ENCODE measurements at places on chromosomes 16 and 17. TPM values are rescaled to one million over a fixed set of nuclear protein-coding genes. Genes with fewer than 3 reads are reported as not detected.

GRCh38 chr17:48055531-48056245 is 7.5 kb downstream of the NFE2L1 start:
- DNase-seq = no peak

DNA sequence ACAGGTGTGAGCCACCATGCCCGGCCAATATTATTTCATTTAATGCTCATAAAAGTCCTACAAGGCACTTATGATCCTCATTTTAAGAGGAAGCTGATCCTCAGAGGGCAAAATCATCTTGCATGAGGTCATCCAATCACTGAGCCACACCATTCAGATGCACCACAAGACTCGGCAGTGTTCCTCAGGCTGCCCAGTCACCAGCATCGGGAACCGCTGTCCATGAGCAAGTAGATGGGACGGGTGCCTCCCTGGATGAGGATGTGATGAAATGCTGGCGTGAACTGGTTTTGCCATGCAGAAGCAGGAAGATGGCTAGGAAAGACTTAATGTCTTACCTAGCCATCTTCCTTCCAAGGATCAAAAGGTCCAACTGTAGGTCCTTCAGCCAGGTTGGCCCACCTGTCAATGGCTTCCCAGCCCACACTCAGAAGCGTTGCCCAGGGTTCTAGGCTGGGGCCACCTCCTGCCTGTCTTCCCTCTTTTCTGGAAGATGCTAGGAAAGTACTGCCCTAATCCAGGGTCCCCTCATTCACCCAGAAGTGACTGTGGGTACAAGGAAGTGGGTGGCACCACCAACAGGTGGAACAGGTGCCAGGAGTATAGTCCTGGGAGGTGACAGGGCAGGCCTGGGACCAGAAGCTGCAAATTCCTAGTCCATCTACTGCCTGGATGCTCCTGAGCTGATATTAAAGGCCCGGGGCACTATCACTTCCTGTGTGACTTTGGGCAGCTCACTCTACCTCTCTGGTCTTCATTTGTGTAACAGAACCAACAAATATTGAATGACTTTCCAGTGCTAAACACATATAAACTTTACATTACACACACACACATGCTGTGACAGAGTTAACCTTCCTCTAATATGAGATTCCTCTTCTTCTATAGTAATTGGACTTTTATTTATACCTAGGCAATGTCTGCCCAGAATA is 32.2 kb upstream of the CRYBA1 start:
- DNase-seq = no peak

DNA sequence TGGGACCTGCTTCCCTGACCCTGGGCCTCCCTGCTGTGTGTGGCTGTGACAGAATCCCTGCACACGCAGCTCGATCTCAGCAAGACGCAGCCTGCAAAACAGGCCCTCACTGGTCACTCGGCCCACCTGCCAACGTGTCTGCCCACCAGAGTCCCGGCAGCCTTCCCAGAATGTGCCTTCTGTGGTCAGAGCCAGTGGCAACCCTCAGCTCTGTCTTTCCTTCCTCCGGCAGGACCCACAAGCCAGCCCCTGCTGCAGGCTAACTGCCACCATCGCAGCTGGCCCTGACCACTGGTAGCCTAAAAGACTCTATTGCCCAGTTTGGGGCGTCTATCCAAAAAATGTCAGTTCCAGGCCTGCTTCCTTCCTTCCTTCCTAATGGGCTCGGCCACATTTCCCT is 83.2 kb downstream of the LITAF start:
- DNase-seq = no peak

DNA sequence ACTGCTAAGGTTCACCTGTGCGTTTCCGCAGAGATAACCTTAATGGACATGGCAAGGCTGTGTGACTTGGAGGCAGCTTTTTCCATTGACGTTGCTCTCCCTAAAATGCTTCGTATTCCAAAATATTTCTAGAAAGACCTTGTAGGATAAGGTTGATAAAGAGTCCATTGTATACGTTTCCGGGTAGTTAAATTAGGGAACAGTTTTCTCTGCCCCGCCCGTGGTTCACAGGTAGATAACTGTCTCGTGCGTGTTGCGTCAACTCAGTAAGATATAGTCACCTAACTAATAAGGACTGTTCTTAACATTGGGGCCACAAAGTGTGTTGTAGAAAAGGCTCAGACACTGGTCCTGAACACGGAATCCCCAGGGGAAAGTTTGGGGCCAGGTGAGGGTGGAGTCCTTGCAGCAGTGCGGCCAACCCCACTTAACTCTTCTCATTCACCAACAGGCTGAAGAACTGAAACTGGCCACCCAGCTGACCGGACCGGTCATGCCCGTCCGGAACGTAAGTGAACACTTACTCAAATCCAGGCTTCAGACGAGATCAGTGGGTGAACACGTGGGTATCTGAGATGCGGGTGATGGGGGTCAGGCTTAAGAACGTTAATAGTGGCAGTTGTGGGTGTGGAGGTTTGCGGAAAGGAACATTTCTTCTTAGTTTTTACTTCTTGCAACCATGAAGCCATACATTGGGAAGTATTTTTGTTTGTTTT is 1.6 kb downstream of the RPL13 start:
- DNase-seq = no peak

DNA sequence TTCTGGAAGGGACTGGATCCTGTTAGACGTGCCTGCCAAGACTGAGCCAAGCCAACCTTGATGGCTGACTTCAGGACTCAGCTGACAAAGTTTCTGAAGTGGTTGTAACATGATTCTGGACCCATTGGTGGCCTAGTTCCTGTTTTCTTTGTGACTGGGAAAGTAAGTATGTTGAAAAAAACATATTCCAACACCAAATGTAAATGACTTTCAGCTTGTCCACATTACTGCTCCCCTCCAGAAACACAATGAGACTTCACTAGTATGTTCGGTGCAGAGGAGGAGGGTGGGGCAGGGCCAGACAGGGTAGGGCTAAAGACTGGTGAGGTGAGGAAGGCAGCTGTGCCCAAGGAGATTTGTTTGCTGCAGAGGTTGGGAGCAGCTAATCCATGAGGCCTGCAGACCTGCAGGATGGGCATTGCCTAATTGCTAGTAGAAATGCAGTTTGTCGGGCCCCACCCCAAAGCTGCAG is 26.4 kb downstream of the NMT1 start:
- DNase-seq = no peak

GRCh38 chr17:48483471-48484131 is 47.2 kb downstream of the HOXB1 start:
- no peak for DNase-seq

- no peak for DNase-seq
Observed at GRCh38 chr17:44989552-44990138, 21.5 kb upstream of the C1QL1 start.

DNA sequence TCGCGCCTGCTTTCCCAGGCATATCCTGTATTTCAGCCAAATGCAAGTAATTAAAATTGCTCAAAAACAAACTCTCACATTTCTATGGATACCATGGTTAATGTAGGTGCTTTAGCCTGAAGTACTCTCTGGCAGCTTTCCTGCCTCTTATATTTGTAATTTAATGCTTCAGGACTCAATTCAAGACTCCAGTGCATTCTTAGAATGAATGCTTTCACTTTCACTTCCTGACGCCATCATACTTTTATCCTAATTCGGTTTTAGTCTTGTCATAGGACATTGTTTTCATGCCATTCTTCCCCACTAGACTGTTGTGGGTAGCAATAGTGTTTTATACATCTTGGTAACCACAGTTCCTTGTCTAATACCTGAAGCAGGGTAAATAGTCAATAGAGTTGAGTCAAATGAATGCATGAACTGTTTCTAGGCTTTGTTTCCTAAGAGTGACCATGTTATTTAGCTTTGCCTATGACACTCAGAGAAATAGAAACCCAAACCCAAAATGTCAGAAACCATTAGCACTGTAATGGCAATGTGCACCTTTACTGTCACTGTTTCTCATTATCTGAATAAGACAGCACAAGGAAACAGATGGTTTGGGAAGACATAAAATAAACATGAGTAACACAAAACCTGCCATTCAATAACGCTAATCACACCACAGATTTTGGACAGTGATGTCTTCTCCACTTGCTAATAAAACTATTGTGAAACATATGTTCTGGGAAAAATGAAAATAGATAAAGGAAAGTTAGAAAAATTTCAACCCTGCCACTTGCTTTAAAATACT is 705.5 kb downstream of the CDH11 start:
- no peak for DNase-seq

DNA sequence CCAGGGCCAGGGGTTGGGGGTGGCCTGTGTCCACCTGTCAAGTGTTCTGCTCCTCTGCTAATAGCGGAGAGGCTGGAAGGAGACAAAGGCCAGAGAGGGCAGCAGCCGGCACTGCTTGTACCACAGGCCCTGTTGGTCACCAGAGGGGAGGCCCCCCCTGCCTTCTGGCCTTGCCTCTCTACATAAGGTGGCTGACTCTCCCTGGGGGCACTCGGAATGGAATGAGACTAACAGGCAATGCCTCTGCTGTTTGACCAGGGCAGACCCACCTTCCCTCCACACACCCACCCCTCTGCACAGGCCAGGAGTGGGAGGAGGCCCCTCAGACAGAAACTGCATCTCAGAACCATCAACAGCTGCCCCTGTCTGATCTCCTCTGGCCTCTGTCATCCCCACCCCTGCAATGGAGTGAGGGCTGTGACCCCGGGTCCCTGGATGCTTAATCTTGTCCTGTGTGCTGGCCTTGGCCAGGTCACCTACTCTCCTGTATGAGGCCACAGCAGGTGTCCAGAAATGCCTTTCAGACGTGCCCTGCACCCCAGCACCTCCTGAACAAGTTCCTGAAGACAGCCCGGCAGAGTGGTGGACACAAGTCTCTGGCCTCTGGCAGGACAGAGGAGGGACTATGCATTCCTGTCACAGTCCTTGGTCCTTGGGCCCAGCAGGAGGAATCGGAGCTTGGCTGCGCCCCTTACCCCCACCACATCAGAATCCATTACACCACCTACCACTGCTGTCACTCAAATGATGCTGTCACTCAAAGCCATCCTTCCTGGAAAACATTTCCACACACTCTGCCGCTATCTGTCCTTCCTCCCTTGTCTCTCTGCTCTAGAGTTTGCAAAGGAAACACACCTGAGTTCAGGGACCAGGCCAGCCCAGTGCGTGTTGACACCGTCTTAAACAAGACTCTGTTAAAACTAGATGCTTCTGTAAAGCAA is 107.5 kb upstream of the ZNF750 start:
- DNase-seq = no peak

DNA sequence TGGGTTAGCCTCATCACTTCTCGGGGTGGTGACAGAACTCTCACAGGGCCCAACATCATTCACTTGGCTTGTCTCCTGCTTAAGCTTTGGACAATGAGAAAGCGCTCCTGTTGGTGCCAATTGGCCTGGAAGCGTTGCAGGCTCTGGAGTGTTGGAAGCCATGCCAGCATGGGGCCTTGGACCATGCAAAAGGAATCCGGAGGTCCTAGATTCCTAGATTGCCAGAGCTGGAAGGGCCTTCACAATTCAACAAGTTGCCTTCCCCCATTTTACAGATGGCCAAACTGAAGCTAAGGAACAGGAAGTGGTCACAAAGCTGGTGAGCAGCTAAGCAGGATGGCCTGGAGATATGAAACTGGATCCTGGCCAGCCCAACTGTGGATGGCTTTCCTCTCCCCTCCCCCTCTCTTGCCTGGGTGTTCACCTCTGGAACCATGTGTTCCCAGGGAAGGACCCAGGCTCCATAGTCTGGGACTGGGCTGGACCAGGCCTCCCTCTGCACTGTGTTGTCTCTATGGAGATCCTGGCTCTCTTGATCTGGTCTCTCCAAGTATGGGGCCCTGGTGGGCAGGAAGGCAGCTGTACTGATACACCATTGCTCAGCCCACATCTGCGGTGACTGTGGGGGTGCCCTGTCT is 6.0 kb upstream of the IGFBP4 start:
- no peak for DNase-seq

GRCh38 chr16:85722128-85722893 is 28.6 kb downstream of the C16orf74 start:
- DNase-seq = no peak

DNA sequence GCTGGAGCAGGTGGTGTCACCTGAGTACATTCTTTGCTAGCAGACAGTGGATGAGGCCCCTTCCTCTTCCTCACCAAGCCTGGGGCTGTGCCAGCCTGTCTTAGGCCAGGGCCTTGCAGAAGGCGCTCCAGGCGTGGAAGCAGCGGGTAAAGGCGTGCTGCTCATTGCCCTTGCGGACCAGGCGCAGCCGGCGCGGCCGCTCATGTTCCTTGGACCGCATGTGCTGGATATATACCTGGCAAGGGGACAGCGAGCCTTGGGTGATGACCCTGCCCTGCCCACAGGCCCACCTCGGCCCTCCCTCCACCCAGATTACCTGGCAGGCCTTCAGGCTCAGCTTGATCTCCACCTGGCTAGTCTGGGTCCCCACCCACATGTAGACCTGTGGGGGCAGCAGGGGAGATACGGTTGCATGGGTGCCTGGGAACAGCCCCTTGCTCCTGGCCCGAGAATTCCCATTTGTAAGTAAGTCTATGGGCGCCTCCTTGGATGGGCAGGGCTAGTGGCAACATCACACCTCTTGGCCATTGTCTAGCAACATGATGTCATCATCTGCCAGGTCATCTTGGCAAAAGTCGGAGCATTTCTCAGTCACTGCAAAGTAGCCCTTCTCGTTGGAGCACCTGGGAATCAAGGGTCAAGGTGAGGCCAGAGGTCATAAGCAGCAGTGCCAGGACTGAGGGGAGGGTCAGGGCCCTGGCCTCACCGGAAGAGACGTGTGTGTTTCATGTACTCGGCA is 13.3 kb downstream of the FLII start:
- DNase-seq = no peak

DNA sequence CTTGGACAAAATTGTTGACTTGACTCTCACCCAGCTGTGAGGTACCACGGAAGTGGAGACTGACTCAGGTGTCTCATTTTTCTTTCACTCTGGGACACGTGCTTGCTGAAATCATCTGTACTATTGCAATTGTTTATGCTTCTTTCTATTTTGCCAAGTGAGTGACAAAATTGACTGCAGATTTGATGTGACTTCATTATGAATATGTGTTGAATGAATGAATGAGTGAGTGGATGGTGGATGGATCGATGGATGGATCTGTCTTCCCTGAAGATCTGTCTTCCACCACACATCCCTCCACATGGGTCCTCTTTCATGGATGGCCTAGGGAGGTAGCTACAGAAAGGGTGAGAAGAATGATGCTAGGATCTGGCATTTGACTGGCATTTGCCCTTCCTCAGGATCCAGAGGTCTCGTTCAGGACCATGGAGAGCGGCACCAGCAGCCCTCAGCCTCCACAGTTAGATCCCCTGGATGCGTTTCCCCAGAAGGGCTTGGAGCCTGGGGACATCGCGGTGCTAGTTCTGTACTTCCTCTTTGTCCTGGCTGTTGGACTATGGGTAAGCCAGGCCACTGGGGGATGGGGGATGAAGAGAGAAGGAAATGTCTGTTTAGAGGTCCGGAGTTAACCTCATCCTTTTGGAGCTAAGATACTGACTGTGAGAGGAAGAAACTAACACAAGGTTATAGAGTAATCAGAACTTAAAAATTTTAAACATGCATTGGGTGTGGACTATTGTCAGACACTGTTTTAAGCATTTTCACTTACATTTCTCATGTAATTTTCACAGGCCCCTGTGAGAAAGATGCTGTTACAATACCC is 12.7 kb downstream of the SLC5A11 start:
- no peak for DNase-seq

GRCh38 chr16:8402981-8403843 is 187.1 kb downstream of the TMEM114 start:
- DNase-seq = no peak

GRCh38 chr17:76458580-76459490 is 5.9 kb upstream of the UBE2O start:
- no peak for DNase-seq

- DNase-seq = no peak
Observed at GRCh38 chr17:62998665-62999393, 32.8 kb downstream of the TANC2 start.

CX3CL1 gene
- total RNA-seq = 2.5 TPM

ZPBP2 gene
- not detected for total RNA-seq

ACSM2B gene
- not detected for total RNA-seq

LAT gene
- total RNA-seq = 0.62 TPM

C16orf92 gene
- not detected for total RNA-seq

SNX20 gene
- 0.16 TPM for total RNA-seq

OR4D1 gene
- under 0.01 TPM for total RNA-seq

TUBD1 gene
- total RNA-seq = 9.8 TPM
